ENCODE measurements at places on chromosomes 13 and 19.

DNA sequence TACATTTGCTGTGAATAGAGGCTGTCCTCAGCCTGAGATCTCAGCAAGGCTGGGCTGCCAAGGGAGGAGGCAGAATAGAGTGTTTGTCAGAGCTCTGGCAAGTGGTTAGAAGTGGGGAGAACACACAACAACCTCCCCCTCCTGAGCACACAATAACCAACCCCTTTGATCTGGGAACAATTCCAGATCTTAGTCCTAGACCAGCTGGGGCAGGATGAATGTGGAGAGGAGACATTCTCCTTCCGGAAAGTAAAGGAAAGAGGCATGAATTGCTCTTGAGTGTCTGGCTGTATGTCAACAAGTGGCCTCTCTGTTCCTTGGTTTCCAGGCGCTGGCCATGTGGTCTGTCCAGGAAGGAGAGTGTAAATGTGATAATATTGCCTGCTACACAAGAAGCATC lies 114.9 kb upstream of the TMTC4 start:
- no peak for DNase-seq

- no peak for DNase-seq
Observed at GRCh38 chr13:102309110-102309509, 92.7 kb downstream of the FGF14 start.

GRCh38 chr13:49985129-49985528 lies 11.7 kb upstream of the TRIM13 start:
- no peak for DNase-seq

DNA sequence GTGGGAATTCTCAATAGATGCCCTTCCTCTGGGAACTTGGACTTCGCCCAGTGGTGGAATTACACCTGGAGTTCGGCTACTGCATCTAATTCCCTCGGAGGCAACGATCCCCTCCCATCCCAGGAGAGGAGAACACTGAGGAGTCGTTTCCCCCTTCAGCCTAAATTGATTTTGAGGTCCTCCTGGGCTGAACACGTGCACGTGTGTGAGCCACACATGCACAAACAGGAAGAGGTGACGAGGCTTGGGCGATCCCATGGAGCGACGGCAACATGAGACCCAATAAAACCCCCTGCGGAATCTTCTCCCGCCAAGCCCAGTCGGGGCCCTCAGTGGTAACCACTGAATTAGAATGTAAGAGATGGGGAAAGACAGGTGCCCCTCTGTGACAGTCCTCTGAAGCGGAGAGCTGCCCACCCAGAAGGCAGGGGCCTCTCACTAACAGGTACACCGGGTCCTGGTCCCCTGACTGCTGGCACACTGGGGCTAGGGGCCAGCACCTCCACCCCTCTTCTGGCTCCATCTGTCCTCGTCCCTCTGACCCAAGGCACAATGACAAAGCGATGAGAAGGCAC lies 4.5 kb downstream of the MLLT1 start:
- DNase-seq: no peak

DNA sequence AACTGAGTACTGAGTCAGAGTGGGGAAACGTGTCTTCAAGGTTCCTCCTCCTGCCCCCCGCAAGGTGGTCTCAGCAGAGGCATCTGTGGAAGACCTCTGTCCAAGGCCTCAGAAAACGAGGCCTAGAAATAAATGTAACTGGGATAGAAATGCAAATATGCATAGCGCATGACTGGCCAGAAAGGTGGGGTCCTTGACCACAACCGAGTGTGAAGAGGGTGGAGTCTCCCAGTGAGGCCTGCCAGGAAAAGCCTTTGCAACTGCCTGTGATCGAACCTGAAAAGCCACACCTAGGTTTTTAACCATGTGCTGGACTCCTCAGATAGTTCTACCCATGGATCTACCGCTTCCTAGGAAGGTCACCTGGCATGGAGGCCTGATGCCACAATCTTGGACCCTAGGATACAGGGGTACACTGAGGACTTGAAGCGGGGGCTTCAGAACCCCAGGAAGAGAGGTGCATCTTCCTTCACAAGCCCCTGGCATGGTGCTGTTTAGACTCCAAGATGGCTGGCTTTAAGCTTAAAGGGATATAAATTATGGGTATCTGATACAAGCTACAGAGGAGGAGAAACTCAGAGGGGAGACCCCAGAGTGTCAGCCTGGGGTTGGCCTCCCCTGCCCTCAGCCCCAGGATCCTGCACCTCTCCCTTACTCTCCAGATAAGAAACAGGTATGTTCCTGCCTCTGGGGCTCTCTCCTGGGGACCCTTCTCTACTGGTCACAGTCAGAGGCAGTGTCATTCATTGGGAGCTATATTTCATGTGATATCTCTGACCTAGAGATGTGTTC lies 18.3 kb upstream of the SIGLEC6 start:
- no peak for DNase-seq

GRCh38 chr13:106445996-106446395 lies 89.5 kb downstream of the EFNB2 start:
- peak; percentile 89 for DNase-seq

- no peak for DNase-seq
Observed at GRCh38 chr13:56907766-56908165, 233.0 kb upstream of the PRR20A start.

DNA sequence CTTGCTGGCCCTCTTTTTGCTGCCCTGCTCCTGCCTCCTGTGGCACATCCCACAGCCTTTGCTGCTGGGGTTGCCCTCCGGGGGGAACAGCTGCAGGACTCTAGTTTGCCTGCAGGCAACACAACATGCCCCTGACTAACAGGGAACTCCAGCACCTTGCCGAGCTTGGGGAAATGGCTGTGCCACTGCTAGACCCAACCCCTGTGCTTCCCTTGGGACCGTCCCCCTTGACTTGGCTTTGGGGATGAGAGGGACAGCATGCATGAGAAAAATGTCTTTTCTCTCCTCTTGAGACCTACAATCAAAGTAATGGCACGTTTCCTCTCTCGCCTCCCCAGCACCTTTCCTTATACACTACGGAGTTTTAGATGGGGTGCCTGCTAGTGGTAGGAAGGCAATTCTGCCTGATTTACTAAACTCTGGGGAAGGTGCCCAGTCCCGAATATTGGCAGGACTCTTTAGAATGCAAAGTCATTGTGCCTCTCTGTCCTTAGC lies 12.4 kb upstream of the VWA8 start:
- DNase-seq: no peak

- DNase-seq: no peak
Observed at GRCh38 chr19:50728084-50728737, 5.0 kb downstream of the CLEC11A start.

GRCh38 chr13:46753137-46753536 lies 43.8 kb downstream of the ESD start:
- no peak for DNase-seq

- DNase-seq: no peak
Observed at GRCh38 chr13:99261059-99261458, 2.9 kb upstream of the GPR18 start.
